Effector CD8-positive, alpha-beta T cell (primary cell): ENCODE measurements at places on chromosomes 1 and 21.

GRCh38 chr1:225765982-225766674, 11.5 kb upstream of the SRP9 start:
- DNase-seq, result no peak

GRCh38 chr21:28410256-28410655, 582.4 kb downstream of the LTN1 start:
- DNase-seq, result no peak

DNA sequence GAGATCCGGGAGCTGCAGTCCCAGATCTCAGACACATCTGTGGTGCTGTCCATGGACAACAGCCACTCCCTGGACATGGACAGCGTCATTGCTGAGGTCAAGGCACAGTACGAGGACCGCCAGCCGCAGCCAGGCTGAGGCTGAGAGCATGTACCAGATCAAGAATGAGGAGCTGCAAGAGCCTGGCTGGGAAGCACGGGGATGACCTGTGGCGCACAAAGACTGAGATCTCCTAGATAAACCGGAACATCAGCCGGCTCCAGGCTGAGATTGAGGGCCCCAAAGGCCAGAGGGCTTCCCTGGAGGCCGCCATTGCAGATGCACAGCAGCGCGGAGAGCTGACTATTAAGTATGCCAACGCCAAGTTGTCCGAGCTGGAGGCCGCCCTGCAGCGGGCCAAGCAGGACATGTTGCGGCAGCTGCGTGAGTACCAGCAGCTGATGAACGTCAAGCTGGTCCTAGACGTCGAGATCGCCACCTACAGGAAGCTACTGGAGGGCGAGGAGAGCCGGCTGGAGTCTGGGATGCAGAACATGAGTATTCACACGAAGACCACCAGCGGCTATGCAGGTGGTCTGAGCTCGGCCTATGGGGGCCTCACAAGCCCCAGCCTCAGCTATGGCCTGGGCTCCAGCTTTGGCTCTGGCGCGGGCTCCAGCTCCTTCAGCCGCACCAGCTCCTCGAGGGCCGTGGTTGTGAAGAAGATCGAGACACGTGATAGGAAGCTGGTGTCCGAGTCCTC, 25.5 kb downstream of the ETV3L start:
- no peak for DNase-seq

DNA sequence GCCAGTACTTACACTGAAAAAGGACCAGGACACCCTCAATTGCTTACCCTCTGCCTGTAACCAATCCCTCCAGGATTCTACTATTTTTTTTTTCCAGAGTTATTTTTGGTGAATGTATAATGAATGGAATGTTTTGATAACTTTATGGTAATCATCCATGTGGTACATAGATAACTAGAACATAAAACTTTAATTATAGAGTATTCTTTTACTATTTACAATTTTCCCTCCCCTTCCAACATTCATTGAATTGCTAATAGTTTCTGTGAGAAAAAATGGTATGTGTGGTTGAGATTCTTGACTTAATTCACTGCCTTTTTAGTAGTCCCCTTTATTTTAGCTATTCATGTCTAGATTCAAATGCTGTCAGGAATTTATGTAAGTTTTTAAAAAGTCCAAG, 164.6 kb downstream of the CYYR1 start:
- no peak for DNase-seq

GRCh38 chr1:208164609-208165008, 79.6 kb downstream of the PLXNA2 start:
- DNase-seq, result no peak

GRCh38 chr1:28656335-28656734, 7.9 kb downstream of the RNU11 start:
- no peak for DNase-seq

- DNase-seq, result no peak
Observed at GRCh38 chr1:32303997-32304622, 12.2 kb downstream of the HDAC1 start.

DNA sequence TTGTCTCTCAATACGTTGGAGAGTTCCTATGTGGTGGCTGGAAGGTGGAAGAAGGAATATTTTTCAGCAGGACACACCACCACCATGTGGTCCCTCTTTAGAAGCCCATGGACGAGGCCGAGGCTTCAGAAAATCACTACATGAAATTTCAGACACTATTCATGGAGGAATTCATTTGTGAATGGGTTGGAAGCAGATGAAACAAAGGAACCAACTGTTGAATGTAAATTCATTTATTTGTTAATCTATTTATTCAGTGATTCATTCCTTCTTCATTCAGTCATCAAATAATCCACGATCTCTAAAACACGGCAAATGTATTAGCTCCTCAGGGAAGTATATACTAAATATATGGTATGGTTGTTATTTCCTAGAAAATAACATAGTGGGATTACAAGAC, 12.2 kb downstream of the SLC35F3 start:
- DNase-seq, result no peak

- no peak for DNase-seq
Observed at GRCh38 chr1:246680696-246681130, 43.5 kb upstream of the SCCPDH start.

DNA sequence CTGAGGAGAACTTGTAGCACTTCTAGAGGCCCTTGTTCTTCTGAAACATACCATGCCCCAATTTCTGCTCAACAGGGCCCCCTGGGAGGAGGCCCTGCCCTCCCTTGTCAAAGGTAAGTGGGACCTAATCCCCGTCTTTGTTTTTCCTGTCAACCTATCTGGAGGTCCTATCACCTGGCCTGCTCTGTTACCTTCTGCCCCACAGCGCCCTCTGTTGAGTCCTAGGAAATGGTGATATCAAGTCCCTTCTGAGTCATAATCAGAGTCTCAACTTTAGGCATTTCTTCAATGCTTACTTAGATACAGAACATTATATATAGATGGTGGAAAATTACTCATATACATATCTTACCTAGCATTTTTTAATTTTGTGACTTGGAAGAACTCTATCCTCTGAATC, 28.2 kb upstream of the FCRL4 start:
- no peak for DNase-seq

- no peak for DNase-seq
Observed at GRCh38 chr21:42179316-42179715, 39.6 kb upstream of the ABCG1 start.

- no peak for DNase-seq
Observed at GRCh38 chr1:96820671-96821070, 99.1 kb downstream of the PTBP2 start.

GRCh38 chr1:206039046-206039973, 13.7 kb upstream of the RHEX start:
- no peak for DNase-seq

DNA sequence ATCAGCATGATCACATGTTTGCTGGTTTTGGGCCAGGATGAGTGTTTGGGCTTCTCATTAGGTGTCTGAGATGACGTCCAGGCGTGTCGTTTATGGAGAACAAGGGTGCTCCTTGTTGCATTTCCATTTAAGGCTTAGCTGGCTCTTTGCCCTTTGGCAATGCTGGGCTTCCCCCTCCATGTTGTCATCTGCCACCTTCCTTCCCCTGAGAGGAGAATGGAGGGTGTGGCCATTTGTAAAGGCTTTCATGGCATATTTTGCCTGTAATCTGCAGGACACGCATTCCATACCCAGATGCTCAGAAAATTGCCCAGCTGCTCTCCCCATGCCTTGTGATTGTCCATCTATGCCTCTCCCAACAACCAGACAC, 27.7 kb downstream of the PKP1 start:
- DNase-seq, result no peak

DNA sequence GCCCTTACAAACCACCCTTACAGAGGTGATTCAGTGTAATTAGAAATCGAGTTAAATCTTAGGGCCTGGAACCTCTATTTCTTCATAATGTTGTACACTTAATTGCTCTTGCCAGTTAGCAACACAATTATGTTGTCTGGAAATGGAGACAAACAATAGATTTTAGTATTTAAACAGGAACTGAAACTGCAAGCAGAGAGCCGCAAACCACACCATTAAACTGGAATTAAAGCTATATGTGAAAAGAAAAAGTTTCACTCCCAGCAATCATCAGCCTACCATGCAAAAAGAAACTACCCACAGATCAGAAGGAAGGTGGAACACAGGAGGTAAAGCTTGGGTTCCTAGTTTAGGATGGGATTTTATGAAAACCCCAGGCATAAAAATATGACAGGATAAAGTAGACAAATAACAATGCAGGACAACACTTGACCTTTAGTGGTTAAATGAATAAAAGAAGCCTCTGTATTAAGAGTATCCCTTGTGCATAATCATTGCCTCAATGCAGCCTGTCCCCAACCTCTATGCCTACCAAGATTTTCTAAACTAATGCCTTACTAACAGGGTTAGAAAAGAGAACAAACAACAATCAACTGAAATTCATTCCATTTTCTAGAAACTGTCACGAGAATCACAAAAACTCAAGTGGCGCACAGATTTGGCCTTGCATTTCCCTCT, 304.3 kb upstream of the ESRRG start:
- no peak for DNase-seq

- no peak for DNase-seq
Observed at GRCh38 chr1:109356505-109356904, 41.2 kb downstream of the SORT1 start.

GRCh38 chr1:100073531-100073930, 59.2 kb downstream of the SASS6 start:
- no peak for DNase-seq

DNA sequence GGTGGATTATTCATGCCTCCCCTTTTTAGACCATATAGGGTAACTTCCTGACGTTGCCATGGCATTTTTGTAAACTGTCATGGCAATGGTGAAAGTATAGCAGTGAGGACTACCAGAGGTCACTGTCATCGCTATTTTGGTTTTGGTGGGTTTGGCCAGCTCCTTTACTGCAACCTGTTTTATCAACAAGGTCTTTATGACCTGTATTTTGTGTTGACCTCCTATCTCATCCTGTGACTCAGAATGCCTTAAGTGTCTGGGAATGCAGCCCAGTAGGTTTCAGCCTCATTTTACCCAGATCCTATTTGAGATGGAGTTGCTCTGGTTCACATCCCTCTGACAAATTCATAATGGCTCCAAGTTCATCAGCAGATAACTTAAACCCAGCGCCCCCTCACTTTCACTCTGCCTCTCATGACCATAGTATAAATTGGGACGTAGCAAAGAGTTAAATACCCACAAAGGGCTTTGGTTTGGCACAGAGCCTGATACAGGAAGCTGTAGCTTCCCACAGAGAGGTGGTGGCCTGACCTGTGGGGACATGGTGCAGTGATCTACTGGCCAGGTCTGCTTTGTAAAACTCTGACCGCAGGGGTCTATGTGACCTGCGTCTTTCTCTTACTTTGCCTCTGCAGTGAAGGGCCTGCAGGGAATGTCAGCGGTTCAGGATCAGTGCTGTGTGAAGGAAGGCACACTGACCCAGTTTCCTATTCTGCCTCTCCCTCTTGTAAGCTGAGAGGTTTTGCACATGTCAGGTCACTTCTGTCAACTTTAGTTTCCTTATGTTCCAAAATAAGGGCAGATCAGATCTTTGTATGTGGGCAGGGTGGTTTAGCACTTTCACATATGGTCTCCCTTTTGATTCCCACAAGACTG, 78.1 kb upstream of the ZNF644 start:
- no peak for DNase-seq

DNA sequence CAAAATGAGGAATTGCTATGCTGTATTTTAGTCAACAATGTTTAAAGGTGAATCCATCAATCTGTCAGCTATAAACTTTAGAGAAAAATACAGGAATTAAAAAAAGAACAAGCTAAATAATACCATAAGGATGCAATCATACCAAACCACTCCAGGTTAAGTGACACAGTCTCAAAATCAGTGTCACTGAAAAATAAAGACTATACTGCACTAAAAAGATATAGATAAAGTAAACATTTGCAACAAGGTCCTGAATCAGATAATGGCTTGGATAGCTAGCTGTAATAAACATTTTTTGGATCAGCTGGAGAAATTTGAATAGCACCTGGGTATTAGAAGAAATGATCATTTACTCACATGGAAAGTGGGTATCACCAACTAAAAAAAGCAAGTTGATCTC, 7.8 kb downstream of the GPBP1L1 start:
- DNase-seq, result no peak

DNA sequence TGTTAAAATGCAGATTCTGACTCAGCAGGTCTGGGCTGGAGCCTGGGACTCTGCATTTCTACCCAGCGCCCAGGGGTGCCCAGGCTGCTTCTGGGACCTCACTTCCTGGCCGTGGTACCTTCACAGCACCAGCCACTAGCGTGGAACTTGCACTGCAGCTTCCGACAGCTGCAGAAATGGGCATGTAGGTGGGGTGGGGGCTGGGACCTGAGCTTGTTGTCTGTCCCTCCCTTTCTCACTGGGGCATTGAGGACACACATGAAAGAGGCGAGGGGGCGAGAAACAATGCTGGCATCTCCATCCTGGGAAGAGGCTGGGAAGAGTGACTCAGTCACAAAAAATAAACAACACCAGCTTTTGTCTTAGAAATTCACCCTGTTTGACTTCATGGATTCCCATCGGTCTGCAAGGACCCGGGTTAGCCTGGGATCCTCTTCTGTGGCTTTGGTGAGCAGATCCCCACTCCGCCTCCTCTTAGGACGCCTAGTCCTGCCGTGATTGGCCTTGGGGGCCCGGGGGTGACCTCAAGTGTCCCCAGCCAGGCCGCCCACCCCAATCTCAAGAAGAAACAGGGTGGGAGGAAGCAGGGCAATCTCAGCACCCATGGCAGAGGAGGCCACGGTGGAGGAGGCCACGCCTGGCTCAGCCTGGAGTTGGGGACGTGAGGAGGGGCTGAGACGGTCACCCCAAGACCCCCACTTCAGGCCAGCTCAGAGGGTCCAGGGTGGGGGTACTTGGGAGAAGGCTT, 29.9 kb upstream of the POFUT2 start:
- DNase-seq, result no peak

GRCh38 chr1:228100822-228101613, 2.1 kb downstream of the C1orf35 start:
- DNase-seq, result no peak

DNA sequence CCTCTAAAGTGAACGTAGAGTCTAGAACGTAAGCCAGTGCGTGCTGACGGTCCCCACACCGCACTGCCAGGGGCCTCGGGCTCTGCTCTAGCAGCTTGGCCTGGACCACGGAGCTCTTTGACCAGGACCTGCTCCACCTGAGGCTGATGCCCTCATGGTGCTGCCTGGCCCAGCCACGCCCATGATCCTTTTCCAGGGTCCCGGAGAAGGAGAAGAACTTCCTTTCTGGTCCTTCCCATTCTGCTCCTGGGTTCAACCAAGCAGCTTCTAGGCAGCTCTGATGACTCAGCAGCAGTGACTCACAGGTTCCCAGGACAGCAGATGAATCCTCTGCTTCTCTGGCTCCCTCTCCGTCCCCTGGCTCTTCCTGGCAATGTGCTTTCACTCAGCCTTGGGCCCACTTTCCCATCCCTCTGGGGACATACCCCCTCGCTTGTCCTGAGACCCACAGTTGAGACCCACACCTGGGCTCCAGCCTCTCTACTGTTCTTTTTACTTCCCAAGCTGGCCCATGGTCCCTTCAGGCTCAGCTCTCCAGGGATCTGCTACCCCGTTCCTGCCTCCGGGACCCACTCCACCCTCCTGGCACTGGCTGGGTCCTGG, 246.3 kb upstream of the RAB4A start:
- DNase-seq, result no peak

DNA sequence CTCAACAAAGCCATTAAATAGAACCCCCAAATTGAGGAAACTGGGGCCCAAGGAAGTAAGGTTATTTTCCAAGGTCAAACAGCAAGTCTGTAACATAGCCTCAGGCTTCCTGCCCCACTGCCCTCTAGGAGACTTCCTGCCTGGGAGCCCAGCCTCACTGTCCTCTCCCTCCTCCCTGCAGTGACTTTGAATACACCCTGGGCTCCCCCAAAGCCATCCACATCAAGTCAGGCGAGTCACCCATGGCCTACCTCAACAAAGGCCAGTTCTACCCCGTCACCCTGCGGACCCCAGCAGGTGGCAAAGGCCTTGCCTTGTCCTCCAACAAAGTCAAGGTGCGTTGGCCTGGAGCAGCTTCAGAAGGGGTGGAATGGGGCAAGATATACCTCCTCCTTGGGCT, 18.3 kb downstream of the GRHL3 start:
- no peak for DNase-seq

- no peak for DNase-seq
Observed at GRCh38 chr1:4674676-4675075, 20.3 kb downstream of the AJAP1 start.
